Forelimb muscle (tissue), 1 donor: ENCODE measurements at places on chromosomes 1 and 21. TPM values are rescaled to one million over a fixed set of nuclear protein-coding genes. Genes with fewer than 3 reads are reported as not detected.

BLACAT1 gene
- not detected for polyA plus RNA-seq

SLC16A4 gene
- 9.9 TPM for polyA plus RNA-seq

CGN gene
- 0.52 TPM for polyA plus RNA-seq

TRMT1L gene
- 15.1 TPM for polyA plus RNA-seq

PCBP3 gene
- 0.89 TPM for polyA plus RNA-seq

IL22RA1 gene
- polyA plus RNA-seq = not detected

GCSAML gene
- 0.11 TPM for polyA plus RNA-seq

SIM2 gene
- polyA plus RNA-seq = 2.9 TPM

FCRL2 gene
- 0.11 TPM for polyA plus RNA-seq

BCL2L15 gene
- polyA plus RNA-seq = 0.59 TPM

SPRR4 gene
- polyA plus RNA-seq = not detected

C1orf87 gene
- 0.80 TPM for polyA plus RNA-seq

TCP10L gene
- polyA plus RNA-seq = 1.3 TPM

FYB2 gene
- polyA plus RNA-seq = 0.11 TPM

- DNase-seq = no peak
These were observed 9.5 kb downstream of the CDC73 start for GRCh38 chr1:193131266-193131860.

GRCh38 chr21:36610201-36610600, 88.7 kb upstream of the SIM2 start:
- DNase-seq = no peak

DNA sequence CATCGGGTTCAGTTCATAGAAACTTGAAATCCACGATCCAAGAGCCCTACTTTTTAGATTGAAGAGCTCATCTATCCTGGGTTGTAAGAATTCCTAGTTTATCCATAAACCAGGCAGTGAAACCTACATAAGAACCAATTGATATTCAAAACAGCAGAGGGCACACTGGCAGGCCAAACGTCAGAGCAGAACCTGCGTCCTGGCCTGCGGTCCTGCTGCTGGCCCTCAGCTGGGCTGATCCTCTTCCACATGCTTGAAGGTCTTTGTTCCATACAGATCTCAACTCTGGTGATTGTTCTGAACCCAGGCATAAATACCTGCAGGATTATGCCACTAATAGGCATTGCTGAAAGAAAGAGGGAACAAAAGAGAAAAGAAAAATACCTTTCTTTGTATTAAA, 47.0 kb downstream of the MT1HL1 start:
- no peak for DNase-seq

GRCh38 chr1:39491146-39491921, at the start of gene BMP8A:
Gene BMP8A (plus strand): TSS chr1:39491636. CDS start chr1:39491992, 356 bp downstream.
- DNase-seq = no peak

GRCh38 chr21:44303490-44303981, 3.7 kb downstream of the PFKL start:
- DNase-seq = no peak

DNA sequence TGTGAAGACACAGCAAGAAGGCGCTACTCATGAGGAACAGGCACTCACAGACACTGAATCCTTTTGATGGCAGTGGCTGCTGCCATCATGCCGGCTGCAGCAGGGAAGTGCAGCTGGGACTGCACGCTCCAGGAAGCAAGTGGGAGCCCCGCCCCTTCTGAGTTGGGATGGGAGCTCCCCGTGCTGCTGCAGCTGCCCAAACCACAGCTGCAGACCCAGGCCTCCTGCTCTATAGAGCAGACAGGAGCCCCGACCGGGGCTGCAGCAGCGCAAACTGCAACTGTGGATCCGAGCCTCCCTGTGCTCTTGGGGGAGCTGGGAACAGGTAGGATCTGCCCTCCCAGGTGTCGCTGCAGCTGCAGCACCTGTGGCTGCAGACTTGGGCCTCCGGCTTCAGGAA, 65.2 kb upstream of the MARK1 start:
- no peak for DNase-seq

DNA sequence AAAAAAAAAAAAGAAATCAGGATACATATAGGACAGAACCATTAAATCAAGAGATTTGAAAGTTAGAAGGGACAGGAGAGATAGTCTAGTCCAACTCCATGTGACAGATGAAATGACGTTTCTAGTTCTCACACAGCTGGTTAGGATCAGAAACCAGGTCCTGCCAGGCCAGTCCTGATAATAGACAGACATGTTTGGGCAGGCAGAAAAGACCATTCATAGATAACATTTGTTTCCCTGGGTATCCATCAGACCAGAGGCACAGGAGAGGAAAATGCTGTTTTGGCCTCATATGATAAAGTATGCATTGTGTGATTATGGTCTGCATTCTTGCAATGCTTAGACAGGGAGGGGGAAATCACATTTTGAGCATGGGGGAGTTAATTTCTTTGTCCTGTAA, 29.3 kb downstream of the ZBTB8B start:
- no peak for DNase-seq

DNA sequence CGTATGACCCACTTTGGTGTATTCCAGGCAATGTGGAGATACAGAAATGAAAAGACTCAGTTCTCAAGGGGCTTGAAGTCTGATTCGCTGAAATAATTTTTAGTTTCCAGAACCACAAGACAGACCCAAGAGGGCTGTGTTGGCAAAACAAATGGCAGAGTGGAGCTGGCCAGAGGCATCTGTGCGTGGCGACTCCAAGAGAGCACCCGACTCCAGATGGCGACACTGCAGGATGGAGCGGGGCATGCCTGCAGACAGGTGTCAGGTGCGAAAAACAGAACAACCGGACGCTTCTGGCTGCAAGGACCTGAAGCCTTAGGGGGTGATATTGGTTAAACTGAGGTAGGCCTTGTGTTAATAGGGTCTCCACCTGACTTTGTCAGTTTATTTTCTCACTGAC, 31.7 kb upstream of the COQ8A start:
- DNase-seq = no peak

GRCh38 chr1:64499966-64500365, 30.0 kb downstream of the CACHD1 start:
- no peak for DNase-seq

DNA sequence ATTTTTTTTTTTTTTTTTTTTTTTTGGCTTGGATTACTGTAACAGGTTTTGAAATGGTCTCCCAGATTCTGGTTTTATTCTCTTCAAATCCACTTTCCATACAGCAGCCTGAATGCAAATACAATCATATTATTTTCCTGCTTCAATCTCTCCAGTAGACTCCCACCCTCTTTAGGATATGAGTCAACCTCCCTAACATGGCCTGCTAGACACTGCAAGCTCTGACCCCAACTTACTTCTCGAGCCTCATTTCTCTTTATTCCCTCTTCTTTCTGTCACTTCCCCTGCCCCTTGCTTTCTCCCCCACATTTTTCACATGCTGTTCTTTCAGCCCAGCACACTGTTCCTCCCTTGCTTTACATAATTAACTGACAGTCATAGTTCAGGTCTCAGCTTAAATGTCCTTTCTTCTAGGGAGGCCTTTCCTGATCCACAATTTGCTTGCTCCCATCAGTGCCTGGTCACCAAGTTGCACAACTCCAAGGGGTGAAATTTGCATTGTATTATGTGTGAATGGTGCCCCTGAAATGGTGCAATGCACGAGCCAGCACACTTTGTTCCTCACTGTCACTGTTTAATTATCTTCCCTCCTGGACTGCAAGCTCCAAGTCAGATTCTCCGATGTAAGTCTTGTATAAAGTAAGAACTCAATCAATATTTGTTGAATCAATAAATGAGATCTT, 22.1 kb upstream of the IL19 start:
- DNase-seq = no peak

DNA sequence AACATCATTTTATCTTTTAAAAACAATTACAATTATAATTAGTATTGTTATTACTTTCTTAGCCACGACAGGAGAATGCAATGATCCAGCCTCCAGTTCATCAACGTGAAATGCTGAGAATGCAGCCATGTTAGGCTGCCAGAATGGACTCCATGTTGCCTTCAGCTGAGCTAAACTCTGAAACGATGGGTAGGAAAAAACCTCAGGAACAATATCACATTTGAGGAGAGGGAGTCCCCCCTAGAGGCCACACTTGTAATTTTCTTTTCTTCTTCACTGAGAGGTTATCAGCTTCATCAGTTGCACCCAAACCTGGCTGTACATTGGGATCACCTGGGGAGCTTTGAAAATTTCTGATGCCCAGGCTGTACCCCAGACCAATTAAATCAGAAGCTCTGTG, 34.6 kb upstream of the DNAH14 start:
- no peak for DNase-seq

- DNase-seq = no peak
These were observed 22.8 kb downstream of the TAS1R2 start for GRCh38 chr1:18836654-18837053.

DNA sequence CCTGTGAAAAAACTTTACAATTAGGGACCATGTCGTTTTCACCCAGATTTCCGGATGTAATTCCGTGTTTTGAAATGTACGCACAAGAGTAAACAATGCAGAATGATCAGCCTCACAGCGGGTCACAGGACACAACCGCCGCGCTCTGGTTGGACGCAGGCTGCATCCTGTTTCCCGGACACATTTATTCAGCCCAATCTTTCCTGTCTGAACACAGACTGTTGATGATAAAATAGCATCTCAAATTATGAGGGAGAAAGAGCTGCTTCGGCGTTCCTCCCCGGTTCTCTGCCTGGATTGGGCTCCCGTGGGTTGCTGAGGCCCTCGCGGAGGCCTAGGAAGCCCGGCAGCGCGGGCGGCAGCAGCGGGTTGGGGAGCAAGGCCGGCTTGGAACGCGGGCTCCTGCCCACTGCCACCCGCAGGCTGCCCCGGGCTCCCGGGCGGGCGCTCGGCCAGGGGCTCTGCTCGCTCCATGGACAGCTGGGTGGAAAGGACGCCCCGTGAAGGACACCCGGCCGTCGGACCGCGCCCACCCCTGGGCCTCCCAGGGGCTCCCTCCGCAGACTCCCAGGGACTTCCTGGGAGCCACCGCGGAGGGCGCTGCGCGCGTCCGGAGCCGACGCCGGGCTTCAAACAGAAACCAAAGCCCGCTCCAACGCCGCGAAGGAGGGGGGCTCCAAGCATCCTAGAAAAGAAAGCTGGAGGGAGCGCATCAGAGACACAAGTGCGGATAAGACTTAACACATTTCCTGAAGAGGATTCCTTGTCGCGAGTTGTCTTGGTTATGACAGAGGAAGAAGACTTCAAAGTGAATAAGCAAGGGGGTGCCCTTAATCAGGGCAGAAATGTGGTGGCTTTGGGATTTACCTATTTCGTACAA, 122.3 kb downstream of the ESRRG start:
- peak; percentile 66 for DNase-seq

GRCh38 chr1:21089731-21090130, 87.0 kb downstream of the EIF4G3 start:
- DNase-seq = no peak
